SW480 (cell line): ENCODE measurements at places on chromosomes 12 and 14.

DNA sequence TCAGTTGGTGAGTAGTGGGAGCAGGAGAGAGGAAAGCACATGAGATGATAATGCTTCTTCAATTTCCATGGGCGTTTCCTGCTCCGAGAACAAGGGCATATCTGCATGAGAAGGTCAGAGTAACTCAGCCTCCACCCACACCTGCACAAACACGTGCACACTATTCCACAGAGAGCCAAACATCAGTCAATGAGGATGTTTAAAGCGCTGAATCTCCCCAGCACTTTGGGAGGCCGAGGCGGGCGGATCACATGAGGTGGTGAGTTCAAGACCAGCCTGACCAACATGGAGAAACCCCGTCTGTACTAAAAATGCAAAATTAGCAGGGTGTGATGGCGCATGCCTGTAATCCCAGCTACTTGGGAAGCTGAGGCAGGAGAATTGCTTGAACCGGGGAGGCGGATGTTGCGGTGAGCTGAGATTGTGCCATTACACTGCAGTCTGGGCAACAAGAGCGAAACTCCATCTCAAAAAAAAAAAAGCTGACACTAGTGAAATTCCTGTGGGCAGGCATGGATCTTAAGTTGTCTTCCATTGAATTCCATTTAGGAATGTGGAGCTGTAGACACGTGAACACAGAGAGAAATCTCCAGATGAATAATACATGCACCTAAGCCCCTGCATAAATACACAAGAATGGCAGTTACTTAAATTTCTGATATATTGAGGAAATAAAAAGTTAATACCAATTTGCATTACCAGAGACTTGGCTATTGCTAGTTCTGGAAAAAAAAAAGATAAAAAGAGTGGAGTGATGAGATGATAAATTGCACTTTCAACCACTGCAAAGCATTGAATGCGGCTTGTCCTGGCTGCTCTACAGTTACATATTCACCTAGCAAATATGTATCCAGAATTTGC lies 1097.4 kb upstream of the TMEM132C start:
- no peak for DNase-seq

DNA sequence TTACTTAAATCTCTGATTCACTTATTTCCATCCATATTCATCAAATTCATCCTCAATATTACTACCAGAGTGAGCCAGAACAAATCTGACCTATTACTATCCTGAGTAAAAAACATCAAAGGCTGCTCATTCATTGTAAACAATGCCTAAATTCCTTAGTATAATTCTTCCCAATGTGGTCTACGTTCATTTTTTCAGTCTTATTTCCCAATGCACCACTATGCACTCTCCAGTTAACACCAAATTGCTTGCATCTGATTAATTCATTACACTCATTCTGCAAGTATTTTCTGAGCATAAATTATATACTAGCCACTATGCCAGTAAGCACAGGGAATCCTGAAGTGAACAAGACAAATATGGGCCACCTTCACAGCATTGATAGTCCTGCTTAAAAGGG lies 110.0 kb downstream of the EPS8 start:
- peak; percentile 20 for DNase-seq

- no peak for DNase-seq
Measured at GRCh38 chr12:2111826-2112225, 59.0 kb downstream of the CACNA1C start.

DNA sequence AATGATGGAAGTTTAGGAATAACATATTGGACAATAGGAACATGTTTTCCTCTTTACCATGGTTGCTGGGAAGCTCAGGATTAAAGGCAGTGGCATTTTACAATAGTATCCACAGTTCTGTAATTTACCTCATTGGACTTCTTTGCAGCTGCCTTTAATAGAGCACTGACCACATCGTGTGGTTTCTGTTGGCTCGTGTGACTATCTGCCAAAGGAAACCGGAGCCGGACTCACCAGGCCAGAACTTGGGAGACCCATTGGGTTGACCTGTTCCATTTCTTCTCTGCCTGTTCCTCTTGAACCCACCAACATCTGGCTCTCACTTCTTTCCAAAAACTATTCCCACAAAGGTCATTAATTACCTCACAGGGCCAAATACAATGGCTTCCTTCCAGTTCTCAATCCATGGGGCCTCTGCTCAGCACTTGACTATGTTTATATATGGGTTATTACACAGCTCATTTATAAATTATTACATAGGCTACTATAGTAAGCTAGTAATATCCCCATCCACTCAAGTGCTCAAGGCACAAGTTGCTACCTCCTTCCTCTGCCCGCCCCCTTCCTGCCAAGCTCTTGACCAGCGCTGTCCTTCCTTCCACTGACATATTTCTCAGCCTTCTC lies 121.5 kb upstream of the VASH1 start:
- DNase-seq: no peak

DNA sequence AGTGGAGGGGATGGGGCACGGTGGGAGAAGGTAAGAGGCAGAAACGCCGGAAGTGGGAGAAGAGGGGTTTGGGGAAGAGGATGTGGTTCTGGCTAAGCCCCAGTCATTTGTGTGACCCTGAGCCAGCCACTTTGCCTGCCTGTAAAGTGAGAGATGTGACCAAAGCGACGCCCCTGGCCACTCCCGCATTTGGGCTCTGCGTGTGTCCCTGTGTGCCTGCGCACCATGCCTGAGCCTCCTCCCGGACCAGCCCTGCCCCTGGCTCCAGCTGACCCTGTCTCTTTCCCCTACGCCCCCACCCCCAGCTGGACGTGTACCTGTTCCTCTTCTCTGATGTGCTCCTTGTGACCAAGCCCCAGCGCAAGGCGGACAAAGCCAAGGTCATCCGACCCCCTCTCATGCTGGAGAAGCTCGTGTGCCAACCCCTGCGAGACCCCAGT lies 8.0 kb downstream of the PLEKHG6 start:
- DNase-seq: no peak

GRCh38 chr12:110778833-110779577 lies 36.3 kb upstream of the PPP1CC start:
- no peak for DNase-seq

DNA sequence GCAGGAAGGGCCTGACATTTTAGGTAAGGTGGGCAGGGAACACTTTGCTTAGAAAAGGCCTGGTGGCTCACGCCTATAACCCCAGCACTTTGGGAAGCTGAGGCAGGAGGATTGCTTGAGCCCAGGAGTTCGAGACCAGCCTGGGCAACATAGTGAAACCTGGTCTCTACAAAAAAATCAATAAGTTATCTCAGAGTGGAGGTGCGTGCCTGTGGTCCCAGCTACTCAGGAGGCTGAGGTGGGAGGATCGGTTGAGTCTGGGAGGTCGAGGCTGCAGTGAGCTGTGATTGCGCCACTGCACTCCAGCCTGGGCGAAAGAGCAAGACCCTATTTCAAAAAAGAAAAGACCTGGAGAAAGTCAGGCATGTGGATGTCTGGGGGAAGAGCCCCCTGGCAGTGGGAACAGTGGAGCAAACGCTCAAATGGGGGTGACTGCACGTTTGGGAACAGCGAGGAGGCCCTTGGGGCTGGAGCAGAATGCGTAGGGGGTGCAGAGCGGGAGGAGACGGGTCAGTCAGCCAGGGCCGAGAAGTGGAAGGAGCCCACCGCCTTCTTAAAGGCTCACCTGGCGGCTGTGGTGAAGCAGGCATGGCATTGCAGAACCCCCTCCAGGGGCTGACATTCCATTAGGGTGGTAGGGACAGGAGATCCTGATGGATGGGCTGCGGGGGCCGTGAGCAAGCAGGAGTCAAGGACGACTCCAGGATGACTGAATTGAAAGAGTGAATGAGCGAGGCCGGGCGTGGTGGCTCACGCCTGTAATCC lies 6.2 kb upstream of the KIF26A start:
- DNase-seq: no peak

- DNase-seq: no peak
Measured at GRCh38 chr14:105476097-105476830, 1.6 kb downstream of the CRIP2 start.

GRCh38 chr12:48996794-48997718 lies 2.1 kb downstream of the DDN start:
- no peak for DNase-seq

DNA sequence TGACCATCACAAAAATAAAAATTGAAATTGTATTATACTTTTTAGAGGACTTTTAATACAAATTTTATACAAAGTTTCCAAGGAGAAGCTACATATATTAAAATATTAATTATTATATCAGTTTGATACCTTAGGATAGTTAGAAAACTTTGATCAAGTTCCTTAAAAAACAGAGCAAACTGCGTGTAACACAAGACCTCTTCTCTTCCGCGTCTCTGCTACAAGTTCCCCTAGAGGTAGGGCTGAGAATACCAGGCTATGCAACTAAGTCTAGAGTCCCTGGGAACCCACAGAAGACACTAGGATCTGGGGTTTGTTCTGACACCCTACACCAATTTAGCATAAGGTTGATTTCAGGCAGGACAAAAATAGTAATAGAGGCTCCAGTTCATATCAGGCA lies 319.0 kb downstream of the FOXG1 start:
- DNase-seq: no peak

GRCh38 chr12:9646794-9647781 lies 22.4 kb upstream of the CLEC2D start:
- DNase-seq: peak; percentile 41

GRCh38 chr14:80212023-80212397 lies 706 bp upstream of the DIO2 start:
- no peak for DNase-seq

DNA sequence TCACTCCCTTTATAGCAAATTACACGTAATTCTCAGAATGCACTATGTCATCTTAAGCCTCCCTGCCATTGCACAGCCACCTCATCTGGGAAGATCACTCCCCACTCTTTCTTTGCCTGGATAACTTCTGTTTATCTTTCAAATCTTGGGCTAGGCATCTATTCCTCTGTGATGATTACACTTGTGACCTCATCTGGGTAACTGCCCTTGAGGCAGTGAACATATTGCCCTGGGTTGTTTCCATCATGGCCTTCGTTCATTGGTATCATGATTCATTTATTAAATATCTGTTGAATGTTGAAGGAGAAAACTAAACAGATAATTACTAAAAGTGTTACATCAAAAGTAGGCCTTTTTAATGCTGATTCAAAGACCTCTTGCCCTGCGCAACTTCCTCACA lies 26.2 kb upstream of the PDE3A start:
- DNase-seq: no peak

DNA sequence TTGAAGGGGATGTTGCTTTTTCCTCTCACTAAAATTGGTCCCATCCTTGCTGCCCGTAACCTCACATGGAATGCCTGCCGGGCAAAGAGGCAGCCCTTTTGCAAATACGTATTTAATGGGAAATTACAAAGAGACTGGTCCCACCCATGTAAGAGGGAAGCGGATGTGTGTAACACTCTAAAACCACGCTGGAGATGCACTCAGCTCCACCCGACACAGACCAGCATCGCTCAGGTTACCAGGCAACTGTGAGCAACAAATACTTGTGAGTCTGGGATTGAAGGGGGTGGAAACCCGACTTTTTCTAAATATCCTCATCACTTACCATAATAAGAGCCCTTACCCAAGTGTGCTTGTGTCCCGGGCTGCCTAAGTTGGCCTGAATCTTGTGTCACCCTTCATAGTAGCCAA lies 47.7 kb downstream of the ELK3 start:
- DNase-seq: no peak

GRCh38 chr14:85483037-85483436 lies 46.9 kb upstream of the FLRT2 start:
- DNase-seq: no peak

GRCh38 chr14:74038020-74038859 lies 19.1 kb downstream of the BBOF1 start:
- peak; percentile 77 for DNase-seq

GRCh38 chr12:57853864-57854556 lies 7.5 kb upstream of the CTDSP2 start:
- no peak for DNase-seq

DNA sequence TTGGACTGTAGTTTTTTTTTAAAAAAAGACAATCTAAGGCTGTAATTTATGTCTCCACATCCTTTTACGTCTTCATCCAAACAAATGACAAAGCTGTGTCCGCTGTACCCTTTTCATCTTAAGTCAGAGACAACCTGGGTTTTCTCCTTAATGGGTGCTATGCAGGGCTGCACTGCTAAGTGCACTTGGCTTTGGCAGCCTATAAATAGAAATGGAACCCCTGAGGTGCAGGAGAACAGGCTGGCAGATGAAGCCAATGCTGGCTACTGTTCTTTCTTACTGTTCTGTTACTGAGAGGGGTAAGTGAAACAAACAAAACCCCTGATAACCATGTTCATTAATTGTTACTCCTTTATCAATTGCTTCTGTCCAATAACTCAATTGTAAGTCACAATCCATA lies 47.1 kb upstream of the KICS2 start:
- DNase-seq: no peak

DNA sequence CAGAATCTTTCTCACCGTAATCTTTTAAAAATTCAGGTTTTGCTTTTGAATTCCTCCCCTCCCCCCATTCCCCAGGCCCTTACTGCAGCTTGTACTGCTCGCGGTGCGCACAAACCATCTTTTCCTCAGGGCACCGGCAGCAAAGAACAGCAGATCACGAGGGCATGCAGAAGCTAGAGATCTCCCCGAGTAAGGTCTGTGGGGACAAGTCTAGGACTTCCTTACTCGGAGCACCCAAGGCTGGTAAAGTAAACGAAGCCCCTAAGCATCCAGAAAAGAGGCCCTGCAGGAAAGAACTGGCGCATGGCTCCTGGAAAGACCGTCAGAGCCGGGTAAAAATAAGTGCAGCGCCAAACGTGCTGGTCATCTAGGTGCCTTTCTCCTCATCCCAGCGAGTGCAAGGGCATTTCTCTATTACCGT lies 727 bp downstream of the LDHB start:
- DNase-seq: peak; percentile 49

DNA sequence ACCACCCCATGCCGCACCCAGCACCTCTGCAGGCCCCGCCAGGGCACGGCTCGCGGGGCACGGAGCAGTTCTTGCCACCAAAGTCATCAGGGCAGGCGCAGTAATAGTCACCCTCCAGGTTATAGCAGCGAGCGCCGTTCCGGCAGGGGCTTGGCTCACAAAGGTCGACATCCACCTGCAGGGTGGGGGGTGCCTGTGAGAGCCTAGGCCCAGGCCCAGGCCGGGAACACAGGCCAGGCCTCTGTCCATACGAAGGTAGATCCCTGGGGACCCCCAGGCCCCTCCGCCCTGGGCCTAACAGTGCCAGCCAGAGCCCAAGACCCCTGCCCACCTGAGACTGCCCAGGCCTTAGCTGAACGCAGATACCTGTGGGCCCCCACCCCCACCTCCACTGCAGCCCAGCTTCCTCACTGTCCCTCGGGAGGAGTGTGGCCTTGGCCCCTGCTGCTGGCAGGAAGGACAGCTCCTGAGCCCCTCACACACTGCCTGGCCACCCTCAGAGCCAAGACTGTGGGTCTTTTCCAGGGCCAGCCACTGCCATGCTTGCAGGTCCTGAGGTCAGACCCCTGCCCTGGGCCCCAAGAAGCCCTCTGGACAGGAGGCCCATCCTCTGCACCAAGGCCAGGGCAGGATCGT lies 19.3 kb downstream of the JAG2 start:
- no peak for DNase-seq

DNA sequence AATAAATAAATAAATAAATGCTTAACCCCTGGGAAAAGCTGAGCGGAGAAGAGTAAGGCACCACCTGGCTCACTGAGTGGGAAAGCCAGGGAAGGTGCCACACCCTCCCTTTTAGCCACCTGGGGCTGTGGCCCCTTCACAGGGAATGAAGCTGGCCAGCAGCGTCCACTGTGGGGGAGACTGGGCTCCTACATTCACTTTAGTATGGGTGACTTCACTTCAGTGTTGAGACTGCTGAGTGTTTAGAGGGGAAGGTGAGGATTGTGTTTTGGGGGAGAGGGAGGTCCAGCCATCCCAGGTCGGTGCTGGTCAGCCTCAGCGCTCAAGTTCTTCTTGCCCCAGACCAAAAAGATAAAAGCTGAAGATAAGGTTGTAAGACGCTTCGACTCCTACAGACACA lies 1.6 kb downstream of the NAB2 start:
- DNase-seq: no peak
